Stimulated activated CD4-positive, alpha-beta T cell treated with anti-CD3 and anti-CD28 coated beads, Interleukin-4, amount 100 ng/mL, for 1 hour (primary cell): ENCODE measurements at places on chromosomes 4 and X.

DNA sequence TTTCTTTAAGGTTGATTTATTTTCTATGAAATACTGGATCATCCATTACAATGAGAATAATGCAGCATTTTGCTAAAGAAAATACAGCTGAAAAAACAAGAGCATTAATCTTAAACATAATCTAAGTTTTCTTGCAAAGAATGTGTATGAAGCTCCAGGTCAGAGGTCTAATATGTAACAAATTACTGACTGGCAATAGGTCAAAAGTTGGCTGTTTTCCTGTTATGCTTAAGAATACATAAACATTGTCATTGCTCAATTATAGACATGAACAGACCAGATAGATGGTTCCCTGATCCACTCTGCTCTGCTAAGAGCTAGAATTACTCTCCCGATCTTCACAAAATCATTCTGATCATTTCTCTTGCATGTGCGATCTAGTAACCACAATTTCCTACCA is 718.6 kb downstream of the PDHA2 start:
- DNase-seq: no peak

GRCh38 chrX:15781961-15782699 is 8.2 kb upstream of the ZRSR2 start:
- DNase-seq: no peak

DNA sequence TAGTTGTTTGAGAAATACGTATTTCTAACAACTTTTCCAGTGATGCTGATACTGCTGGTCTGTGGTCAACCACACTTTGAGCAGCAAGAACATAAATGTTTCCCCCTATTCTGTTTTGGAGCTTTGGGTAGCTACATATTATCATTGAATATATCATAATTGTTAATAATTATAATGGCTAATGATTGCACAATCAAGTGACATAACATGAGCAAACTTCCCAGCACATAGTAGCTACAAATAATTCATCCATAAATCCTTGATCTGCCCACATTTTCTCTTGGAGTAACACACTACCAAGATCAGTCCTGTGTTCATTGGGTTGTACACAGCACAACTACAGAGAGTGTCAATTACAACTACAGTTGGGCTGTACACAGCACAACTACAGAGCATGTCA is 436.3 kb upstream of the MAGEB18 start:
- DNase-seq: no peak

DNA sequence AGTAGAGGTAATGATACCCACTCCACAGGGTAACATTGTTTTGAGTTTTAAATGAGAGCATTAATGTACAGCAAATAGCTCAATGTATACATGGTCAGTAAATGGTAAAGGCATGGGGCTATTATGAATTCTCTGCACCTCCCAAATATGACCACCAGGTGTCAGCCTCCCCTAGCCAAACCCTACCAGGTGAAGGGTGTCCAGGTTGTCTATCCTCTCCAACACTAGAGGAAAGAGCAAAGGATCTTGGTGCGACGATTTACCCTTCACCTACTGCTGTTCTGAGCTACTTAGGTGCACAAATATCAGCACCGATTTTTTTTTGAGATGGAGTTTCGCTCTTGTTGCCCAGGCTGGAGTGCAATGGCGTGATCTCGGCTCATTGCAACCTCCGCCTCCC is 26.5 kb upstream of the XIAP start:
- peak; percentile 46 for DNase-seq

DNA sequence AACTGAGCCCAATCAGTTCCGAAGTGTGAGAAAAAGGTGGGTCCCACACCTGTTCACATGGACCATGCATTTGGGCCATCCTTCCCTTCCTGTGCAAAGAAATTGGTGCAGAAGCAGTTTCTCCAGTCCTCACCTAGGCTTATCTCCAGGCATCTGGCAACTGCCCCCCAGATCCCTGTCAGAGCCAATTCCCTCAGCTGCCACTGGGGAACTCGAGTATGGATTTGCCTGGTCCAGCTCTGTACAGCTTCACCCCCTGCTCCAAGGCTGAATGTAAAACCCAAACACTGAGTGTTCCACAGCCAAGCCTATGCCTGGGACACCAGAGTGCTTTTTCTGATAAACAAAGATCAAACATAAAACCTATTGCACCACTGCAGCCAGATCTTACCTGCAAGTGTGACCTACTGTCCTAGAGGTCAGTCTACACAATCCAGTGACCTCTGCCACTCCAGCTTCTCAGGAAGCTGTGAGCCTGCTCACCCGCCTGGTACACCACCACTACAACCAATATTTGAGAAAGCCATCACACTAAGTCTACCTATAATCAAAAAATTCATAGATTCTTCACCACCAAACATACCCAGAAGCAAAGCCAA is 136.4 kb downstream of the STPG2 start:
- no peak for DNase-seq

DNA sequence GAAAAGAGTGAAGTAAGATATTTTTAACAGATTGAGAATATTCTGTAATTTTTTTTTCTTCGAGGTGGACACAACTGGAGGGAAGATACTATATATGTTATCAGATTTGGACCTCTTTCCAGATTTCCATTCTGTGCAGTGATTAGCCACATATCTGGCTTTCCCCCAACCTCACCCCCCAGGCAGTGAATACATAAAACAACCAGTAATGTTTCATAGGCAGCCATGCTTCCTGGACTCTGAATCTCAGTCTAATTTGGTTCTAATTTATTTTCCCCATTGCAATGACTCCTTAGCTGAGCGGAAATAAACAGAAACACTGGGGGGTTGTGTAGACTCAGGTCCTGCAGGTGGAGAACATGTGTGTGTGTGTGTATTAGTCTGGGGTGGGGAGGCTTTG is 226.5 kb downstream of the FBXW7 start:
- no peak for DNase-seq

- DNase-seq: no peak
Observed at GRCh38 chr4:173769568-173769967, 239.5 kb upstream of the HAND2 start.

DNA sequence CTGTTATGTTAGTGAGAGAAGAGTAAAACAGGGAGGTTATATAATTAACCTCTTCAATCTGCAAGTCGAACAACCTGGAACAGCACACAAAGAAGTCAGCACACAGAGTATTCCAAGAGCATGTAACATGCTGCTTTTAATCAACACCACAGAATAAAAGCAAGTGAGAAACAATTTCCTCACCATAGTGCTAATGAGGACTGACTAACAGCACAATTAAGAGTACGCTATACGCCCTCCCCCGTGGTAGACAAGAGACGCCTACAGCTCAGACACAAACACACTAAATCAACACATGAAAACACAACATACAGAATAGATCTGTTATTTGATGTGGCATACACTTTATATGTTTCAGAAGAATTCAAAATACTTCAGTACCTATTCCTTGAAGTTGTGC is 103.0 kb downstream of the PPP3CA start:
- DNase-seq: no peak

DNA sequence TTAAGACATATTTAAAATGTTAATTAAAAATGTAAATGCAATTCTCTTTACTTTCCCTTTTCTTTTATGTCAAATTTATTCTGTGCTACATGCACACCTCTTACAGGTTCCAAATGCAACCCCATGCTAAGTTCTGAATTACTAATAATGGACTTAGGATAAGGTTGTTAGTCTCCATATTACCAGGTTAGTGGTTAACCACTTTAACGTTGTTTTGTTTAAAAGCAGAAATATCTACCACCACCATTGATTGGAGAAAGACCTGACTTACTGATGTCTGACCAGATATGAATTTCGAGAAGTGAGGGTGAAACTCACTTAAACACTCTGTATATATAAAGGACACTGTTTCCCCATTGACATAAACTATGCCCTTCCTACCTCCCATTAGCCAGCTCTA is 6.9 kb upstream of the TRPC3 start:
- DNase-seq: no peak

- no peak for DNase-seq
Observed at GRCh38 chr4:84527391-84527790, 28.3 kb upstream of the NKX6-1 start.

- DNase-seq: no peak
Observed at GRCh38 chrX:136711147-136711546, 63.2 kb downstream of the CD40LG start.

GRCh38 chrX:19579485-19579884 is 64.2 kb upstream of the MAP3K15 start:
- no peak for DNase-seq

DNA sequence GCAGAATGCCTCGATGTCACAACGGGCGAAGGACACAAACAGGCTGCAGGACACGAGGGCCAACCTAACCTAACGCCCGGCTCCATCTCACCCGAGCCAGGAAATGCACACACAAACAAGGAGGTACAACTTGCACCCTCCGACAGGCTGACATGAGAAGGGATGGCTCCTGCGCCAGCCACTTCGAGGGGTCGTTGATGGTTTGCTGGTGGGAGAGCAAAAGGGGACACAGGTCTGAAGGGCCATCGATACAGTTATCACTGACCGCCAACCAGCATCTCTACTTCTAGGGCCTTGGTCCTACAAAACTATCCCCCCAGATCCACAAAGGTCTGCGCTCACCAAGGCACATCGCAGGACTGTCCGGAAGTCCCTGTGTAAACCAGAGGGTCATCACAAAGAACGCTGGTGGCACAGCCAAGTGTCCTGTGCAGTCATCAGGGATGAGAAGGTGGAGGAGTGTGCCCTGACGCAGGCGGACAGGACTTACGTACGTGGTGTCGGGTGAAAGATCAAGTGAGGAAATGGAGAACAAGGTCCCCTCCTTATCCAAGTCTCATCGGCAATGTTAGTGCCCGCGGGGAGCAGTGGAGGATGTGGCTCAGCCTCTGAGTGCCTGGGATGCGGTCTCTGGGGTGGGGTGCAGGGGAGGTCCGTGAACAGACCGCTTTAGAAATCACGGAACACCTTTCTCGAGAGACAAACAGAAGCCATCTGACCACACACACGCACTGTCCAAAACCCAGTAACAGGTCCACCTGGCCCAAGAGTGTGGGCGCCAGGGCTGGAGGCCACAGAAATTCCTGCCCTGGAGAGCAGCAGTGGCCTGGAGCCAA is 7.0 kb downstream of the MXD4 start:
- DNase-seq: no peak

- DNase-seq: no peak
Observed at GRCh38 chrX:14675500-14675899, 146.2 kb downstream of the GLRA2 start.

DNA sequence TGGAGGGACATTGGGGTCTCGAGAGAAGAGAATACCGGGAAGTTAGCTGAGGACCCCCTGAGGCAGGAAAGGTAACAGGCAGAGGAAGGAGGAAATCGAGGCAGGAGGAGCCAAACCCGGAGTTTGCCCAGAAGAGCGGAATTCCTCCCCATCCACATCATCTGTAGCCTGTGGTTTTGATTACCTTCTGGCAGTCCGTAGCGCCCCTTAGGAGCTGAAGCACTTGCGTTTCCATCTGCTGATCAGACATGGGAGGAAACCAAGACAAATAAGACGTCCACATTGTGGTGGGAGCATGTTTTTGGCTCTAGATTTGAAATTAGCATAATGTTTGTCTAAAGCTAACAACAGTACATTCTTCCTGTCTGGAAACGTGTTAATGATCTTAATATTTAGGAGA is 26.8 kb upstream of the HMX1 start:
- DNase-seq: no peak

DNA sequence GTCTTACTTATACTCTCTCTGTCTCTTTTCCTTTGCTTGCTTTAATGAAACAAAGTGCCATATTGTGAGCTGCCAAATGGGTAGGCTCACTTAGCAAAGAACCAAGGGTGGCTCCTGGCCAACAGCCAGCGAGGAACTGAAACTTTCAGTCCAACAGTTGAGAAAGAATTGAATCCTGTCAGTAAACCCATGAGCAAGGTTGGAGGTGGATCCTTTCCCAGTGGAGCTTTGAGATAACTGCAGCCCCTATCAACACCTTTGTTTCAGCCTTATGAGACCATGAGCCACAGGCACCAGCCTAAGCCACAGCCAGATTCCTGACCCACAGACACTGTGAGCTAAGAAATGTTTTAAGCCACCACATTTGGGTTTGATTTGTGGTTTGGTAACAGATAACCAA is 362.2 kb downstream of the PDGFC start:
- no peak for DNase-seq

- DNase-seq: no peak
Observed at GRCh38 chr4:165398570-165398969, 19.8 kb downstream of the CPE start.

DNA sequence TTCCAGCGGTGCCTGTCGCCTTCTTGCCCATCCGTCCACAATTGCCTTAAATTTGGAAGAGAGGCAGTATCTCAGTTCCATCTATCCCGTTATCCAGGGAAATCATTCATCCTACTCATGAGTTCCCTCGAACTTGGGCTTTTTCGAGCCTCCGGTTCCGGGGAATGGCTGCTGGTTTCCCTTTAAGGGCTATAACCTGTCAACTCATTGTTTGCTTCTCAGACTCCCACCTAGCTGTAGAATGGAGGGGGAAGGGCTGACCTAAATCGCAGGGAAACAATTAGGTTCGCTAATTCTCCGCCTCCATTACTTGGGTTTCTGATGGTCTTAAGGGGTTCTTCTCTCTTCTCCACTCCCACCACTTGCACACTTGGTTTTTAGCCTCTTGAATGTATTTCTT is 1.2 kb downstream of the UCHL1 start:
- no peak for DNase-seq

DNA sequence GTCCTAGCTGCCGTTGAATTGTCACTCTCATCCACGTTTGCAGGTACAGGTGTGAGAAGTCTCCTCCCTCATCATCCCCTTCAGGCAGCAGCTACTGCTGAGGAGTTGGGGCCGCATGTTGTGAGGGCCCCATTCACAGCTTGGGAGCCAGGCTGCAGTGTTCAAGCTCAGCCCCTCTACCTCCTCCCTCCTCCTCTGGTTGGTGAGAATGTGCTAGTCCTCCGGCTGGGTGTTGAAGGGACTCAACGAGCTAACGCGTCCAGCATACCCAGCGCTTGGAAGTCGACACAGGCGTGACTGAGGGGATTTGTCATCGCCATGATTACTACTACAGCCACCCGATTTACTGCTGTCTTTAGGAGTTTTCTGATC is 82.0 kb upstream of the PSAPL1 start:
- DNase-seq: no peak

- DNase-seq: no peak
Observed at GRCh38 chr4:117417856-117418255, 332.5 kb upstream of the TRAM1L1 start.

DNA sequence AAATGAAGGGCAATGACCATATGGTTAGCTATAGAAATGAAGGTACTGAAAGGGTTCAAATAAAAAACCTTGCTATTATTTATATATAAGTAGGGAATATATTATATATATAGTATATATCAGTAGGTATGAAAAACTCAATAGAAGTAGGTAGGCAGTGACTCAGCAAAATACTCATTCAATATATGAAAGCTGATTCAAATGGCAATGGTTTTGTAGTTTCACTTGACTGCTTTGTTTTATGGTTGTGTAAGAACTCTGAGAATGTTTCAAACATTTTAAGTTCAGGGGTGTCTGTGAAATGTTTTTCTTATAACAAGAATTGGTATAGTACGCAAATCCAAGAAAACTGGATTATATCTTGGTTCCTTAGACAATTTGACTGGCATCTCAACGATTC is 4.1 kb downstream of the ZNF280C start:
- DNase-seq: no peak

- DNase-seq: no peak
Observed at GRCh38 chr4:155612074-155612473, 54.6 kb upstream of the GUCY1A1 start.
